ENCODE measurements at places on chromosomes 6 and 20. TPM values are rescaled to one million over a fixed set of nuclear protein-coding genes. Genes with fewer than 3 reads are reported as not detected.
A peak's percentile ranks its signal among the peaks of the same experiment; 100 is the strongest.

Gene RING1
- 27.5 TPM for total RNA-seq

Gene AURKA
- total RNA-seq: 100 TPM

DNA sequence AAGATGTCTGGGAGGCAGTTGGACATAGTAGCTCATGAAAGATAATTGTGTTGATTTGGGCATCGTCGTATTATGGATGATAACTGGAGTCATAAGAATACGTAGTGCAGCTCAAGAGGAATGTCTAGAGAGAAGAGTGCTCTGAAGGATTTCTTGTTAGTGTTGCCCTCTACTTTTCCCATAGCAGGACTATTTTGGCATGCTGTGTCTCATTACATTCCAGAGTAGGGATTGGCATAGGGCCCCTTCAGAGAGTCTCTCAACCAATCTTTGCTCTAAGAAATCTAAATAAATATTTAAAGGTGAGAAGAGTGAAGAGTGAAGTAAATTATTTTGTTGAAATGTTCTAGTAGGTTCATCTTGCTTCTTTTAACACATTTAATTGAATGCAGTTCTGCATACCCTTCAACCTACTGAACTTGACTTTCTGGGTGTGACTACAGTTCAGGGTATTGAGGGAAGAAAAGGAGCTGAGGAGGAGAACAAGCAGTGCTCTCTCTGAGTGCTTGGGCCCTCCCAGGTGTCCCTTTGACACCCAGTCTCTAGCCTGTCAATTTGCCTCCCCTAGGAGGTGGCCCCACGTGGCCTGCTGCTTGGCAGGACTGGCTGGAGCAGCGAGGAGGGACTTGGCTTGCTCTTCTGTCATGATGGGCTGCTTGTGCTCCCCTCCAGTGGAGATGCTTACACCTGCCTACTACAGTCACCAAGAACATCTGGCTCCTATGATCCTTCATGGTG, 33.3 kb downstream of the SOBP start:
- H3K27ac ChIP-seq: no peak overlapping the region
- no peak overlapping the region for H3K4me3 ChIP-seq
- H3K4me1 ChIP-seq: no peaks in the 10 kb centered on the region
- peaks cover 6% of the 10 kb centered on the region for H3K27me3 ChIP-seq
- DNase-seq: no peak

- no peaks in the 10 kb centered on the region for H3K4me1 ChIP-seq
- no peak for DNase-seq
- no peak overlapping the region for H3K4me3 ChIP-seq
- H3K27me3 ChIP-seq: no peaks in the 10 kb centered on the region
- H3K36me3 ChIP-seq: no peaks in the 10 kb centered on the region
- H3K27ac ChIP-seq: no peak overlapping the region
Observed at GRCh38 chr6:41878961-41879405, 16.2 kb downstream of the USP49 start.

- peaks cover 6% of the 10 kb centered on the region for H3K27me3 ChIP-seq
- H3K36me3 ChIP-seq: no peaks in the 10 kb centered on the region
- DNase-seq: no peak
- H3K4me1 ChIP-seq: no peaks in the 10 kb centered on the region
- H3K27ac ChIP-seq: no peak overlapping the region
- H3K4me3 ChIP-seq: no peak overlapping the region
Observed at GRCh38 chr6:87074101-87074621, 20.7 kb downstream of the CGA start.

DNA sequence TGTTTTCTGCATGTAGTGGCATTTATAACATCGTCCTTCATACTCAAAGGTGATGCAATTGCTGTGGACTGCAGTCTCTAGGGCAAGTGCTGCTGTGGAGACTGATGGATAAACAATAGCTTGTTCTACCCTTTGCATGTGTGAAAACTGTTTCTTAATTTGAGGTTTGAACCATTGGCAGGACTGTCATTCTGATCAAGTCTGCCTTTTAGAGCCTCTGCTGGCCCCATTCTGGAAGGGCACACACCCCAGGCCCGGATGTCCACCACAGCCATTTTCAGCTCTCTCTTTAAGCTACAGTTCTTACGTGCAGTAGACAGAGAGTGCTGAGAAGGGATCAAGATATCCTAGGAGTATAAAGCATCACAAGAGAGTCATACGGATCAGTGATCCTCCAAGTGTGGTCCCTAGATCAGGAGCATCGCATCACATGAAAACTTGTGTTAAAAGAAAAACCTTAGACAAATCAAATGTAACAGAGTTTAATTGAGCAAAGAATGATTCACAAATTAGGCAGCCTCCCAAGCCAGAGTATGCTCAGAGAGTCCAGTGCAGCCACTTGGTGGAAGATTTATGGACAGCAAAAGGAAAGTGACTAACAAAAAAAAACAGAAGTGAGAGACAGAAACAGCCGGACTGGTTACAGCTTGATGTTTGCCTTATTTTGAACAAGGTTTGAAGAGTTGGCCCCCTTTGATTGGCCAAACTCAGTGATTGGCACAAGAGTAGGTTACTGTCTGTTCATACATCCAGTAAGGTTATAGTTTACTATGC, 52.0 kb downstream of the FRK start:
- no peak overlapping the region for H3K4me3 ChIP-seq
- H3K36me3 ChIP-seq: no peaks in the 10 kb centered on the region
- H3K4me1 ChIP-seq: peaks cover 9% of the 10 kb centered on the region
- DNase-seq: no peak
- H3K27ac ChIP-seq: no peak overlapping the region

GRCh38 chr6:3609388-3609787, 142.1 kb downstream of the PXDC1 start:
- H3K36me3 ChIP-seq: no peaks in the 10 kb centered on the region
- H3K4me3 ChIP-seq: no peak overlapping the region
- no peak for DNase-seq
- H3K4me1 ChIP-seq: no peaks in the 10 kb centered on the region
- H3K27ac ChIP-seq: no peak overlapping the region

DNA sequence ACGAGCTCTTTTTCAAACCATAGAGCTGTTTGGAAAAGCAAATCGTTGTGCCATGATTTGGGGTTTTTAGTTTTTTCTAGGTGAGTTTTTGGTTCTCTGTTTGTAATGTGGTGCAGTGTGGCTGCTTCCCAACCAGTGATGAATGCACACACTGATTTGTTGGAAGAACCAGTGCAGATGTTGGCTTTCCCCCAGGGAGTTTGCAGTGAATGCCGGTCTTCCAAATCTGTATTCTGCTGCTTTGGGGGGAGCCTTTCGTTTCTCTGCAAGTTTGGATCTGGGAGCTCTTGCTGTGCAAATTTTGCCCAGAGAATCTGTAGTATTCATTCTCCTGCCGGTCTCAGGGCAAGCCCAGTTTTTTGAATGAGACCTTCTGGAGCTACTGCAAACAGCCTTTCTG, 14.5 kb downstream of the HECA start:
- no peaks in the 10 kb centered on the region for H3K27me3 ChIP-seq
- DNase-seq: no peak
- H3K27ac ChIP-seq: peak overlapping the region; percentile 89
- peaks cover 18% of the 10 kb centered on the region for H3K36me3 ChIP-seq
- H3K4me1 ChIP-seq: peaks cover 88% of the 10 kb centered on the region
